CD4-positive, alpha-beta T cell treated with Interleukin-4 for 1 hour (primary cell): ENCODE measurements at places on chromosomes 12 and 14.

GRCh38 chr14:101354726-101355125 lies 206.6 kb upstream of the DIO3 start:
- no peak for DNase-seq

GRCh38 chr12:32272465-32272864 lies 126.9 kb upstream of the FGD4 start:
- no peak for DNase-seq

GRCh38 chr14:71553779-71554178 lies 378.4 kb upstream of the RGS6 start:
- DNase-seq, result no peak

DNA sequence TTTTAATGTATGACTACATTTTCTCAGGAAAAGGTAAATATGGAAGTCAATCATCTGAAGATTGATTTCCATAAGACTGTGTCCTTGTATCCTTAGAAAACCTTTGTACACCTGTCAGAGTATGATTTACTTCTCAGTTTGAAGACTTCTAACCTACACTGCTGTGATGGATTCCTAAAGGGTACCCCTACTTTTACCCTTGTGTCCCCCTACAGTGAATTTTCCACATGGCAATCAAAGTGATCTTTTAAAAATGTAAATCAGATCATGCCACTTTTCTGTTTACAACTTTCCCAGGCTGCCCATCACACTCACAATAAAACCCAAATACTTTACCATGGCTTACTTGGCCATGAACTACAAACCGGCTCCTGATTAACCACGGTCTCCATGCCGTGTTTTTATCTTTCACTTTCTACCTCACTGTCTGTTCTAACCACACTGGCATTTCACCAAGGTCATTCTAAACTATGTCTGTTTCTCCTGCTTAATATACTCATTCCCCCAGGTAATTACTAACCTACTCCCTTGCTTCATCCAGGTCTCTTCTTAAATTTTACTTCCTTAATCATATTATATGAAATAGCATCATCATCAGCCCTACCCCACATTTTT lies 8.1 kb downstream of the DNAI7 start:
- DNase-seq, result peak; percentile 47

- DNase-seq, result no peak
These were observed 63.8 kb upstream of the RERGL start for GRCh38 chr12:18153826-18154225.

DNA sequence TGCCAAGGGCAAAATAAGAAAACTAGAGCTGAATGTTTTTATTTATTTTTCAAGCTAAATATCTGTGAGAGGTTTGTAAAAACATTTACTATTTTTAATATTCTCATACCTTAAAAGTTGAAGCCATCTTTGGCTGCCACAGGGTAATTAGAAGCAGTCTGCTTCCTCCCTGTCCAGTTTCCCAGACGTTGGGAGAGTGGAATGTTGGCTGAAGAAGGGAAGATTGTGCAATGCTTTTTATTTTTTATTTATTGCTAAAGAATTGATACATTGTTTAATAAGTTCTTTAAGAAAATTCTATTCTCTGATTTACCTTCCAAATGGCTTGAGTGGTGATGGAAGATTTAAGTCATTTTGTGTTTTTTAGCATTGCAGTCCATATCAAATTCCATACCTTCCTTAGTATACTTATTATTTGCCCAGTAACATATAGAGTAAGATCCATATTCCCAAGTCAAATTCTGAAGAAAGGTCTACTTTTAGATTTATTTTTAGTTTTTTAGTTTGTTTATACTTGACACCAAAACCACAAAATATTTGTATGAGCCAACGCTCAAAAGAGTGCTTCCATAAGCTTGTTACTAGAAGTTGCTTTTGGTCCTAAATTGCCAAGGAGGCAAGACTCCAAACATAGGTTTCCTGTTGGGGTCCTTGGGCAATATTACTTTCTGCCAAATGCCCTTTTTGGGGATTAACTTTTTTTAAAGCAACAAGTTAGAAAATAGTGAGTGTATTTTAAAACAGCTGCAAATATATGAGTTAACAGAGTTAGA lies 124.0 kb upstream of the CPM start:
- DNase-seq, result no peak

DNA sequence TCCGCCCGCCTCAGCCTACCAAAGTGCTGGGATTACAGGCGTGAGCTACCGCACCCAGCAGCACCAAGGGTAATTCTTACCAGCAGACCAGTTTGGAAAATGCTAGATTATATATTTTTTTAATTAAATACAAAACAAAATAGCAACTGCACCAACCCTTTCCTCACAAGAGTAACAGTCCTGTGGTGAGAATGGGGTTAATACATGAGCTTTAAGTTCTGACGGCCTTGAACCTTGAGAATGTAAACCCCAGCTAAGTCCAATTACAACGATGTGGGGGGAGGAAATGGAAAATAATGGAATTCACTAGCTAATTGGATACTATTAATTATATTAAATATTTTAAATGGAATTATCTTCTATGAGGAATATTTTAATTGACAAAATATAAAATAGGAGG lies 82.3 kb downstream of the GTF2A1 start:
- DNase-seq, result no peak

DNA sequence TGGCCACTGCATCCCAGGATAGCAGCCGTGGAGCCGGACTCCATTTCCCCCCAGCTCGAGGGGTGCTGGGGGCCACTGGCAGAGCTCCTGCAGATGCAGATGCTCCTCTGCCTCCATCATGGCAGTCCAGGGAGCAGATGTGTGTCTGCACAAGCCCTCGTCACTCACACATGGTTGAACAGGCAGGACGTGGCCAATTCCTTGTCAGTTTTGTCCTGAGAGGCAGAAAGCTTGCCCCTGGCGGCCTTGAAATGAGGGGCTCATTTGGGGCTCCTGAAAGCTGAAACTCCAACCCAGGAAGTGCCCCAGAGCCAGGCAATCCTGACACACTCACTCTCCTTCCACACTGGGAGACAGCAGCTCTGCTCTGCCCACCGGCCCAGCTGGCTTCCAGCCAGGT lies 100.9 kb upstream of the C14orf180 start:
- no peak for DNase-seq

- DNase-seq, result no peak
These were observed 251.4 kb downstream of the MSRB3 start for GRCh38 chr12:65529771-65530435.

GRCh38 chr14:101125719-101126651 lies 222.5 kb upstream of the RTL1 start:
- DNase-seq, result no peak
